Umbilical cord (tissue), 2 donors: ENCODE measurements at places on chromosomes 7 and 10.

DNA sequence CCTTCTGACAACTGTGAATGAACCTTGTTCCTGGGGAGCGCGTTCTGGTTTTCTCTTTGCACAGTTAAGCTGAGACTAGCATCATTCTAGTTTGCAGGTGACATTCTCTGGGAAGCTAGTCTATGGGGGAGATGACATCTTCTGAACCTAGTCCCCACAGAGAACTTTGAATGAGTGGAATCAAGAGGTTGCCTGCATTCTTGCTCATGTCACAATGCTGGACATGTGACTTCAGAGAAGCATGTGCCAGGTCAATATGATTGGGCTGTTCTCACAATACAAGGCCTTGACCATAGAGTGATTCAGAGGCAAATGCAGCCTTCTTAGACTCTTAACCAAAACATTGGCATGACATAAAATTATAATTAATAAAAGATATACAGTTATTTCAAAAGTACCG lies 22.1 kb downstream of the KLLN start:
- no peak for DNase-seq

GRCh38 chr10:43452356-43452914 lies 15.5 kb downstream of the ZNF487 start:
- DNase-seq: peak; percentile 23

GRCh38 chr10:104928734-104929133 lies 287.6 kb downstream of the SORCS3 start:
- no peak for DNase-seq

GRCh38 chr10:81843042-81843441 lies 32.0 kb upstream of the NRG3 start:
- DNase-seq: no peak

GRCh38 chr10:23886355-23886754 lies 322.6 kb upstream of the KIAA1217 start:
- peak; percentile 11 for DNase-seq

DNA sequence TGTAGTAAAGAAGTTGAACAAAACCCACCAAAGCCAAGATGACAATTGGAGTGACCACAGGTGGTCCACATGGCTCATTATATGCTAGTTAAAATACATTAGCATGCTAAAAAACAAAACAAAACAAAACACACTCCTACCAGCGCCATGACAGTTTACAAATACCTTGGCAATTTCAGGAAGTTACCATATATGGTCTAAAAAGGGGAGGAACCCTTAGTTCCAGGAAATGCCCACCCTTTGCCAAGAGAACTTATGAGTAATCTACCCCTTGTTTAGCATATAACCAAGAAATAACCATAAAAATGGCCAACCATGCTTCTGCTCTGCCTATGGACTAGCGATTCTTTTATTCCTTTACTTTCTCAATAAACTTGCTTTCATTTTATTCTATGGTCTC lies 979.1 kb upstream of the POT1 start:
- no peak for DNase-seq

GRCh38 chr7:100583132-100584053 lies 2.5 kb downstream of the LRCH4 start:
- peak; percentile 72 for DNase-seq
